ENCODE measurements at places on chromosomes 4 and X.

DNA sequence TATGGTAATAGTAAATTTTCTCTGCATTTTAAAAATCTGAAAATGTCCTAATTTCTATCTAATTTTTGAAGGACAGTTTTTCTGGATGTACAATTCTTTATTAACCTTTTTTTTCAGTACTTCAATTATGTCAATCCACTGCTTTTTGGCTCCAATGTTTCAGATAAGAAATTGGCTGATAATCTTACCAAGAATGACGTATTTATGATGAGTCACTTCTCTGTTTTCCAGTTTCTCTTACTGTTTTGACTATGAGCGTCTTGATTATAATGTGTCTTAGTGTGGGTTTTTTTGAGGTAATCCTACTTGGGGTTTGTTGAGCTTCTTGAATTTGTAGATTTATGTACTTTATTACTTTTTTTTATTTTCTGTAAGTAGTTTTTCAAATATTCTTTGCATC is 47.2 kb downstream of the UGT2B11 start:
- no peak for DNase-seq

GRCh38 chrX:25015486-25016360 is at the start of gene ARX:
Gene ARX, minus strand, starts transcription at chrX:25015965. Its CDS starts 228 bp downstream, at chrX:25015737.
- no peak for DNase-seq

- DNase-seq: no peak
Measured at GRCh38 chr4:185534866-185535611, at the start of gene PDLIM3. Gene PDLIM3, minus strand, starts transcription at chr4:185535507. Its CDS starts 73 bp downstream, at chr4:185535434.

- no peak for DNase-seq
Measured at GRCh38 chr4:158090323-158090722, 82.5 kb downstream of the GASK1B start.

DNA sequence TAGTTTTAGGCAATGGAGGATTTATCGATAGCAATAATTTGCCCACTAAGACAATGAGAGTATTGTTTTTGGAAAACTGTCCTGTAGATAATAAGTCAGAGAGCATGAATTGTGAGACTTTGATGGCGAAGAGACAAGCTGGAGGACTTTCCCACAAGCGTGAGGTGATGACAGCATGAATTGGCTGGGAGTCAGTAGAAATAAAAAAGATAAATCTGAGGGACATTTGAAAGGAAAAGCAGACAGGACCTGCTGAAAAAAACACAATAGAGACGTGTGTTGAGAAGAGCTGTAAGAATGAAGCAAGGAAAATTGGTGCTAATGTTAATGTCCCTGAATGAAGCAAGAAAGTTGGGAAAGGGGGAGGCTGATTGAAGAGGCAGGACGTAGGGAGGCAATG is 233.5 kb downstream of the DCTD start:
- no peak for DNase-seq

GRCh38 chrX:111375747-111376146 is 36.2 kb downstream of the DCX start:
- no peak for DNase-seq

GRCh38 chr4:85370400-85371032 is 104.4 kb upstream of the ARHGAP24 start:
- DNase-seq: no peak

- DNase-seq: no peak
Measured at GRCh38 chr4:87192145-87192919, 28.1 kb downstream of the KLHL8 start.

DNA sequence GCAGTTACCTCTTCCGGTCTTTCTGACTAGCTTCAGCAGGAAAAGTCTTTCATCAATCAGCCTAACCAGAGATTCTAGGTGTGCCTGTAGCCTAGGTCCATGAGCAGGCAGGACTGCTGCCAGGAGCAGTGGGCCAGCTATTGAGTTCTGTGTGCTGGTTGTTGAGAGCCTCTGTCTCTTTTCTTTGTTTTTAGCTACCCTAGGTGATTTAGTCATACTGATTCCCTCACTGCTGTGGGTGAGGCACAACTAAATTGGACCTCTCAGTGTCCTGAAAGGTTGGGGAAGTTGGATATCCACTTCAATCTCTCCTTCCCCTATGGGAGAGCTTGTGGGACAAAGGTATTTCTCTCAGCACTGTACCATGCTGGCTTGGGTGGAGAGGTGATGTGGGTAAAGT is 354.9 kb downstream of the GPAT3 start:
- no peak for DNase-seq

DNA sequence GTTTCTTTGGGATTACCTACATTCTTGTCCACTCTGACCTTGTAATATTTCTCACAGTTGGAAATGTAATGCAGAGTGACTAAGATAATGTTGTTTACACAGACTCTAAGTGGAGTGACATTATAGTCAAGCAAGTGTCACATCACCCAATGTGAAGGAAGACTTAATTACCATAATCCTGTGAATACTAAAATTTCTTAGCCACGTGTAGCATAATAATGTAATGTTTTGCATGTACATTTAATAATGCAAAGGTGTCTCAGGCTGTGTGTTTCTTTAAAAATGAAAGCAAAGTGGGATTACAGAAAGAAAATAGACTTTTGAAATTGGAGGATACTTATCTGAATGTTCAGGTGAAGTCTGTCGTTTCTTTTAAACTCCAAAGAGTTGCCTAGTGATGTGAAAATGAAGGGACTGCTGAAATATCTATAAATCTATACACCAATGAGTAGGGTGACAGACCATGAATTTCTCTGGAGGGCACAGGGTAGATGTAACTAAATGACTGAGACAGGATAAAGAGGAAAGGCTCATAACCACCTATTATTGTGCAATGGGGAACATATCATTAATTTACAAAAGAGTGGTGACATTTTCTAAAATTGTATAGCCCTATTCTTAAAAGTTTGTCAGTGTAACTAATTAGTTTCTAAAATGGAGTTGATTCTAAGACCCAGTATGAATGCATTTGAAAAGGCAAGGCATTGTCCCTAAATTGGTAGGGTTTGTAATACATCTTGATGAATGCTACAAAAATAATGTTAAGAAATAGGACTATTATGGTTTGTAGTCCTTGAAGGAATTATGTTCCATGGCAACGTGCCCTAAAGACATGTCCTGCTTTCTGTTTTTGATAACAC is 235.7 kb downstream of the DACH2 start:
- DNase-seq: no peak

GRCh38 chr4:39802005-39802404 is 104.1 kb downstream of the UBE2K start:
- no peak for DNase-seq

- no peak for DNase-seq
Measured at GRCh38 chr4:40311811-40312346, 23.3 kb upstream of the CHRNA9 start.

- DNase-seq: no peak
Measured at GRCh38 chrX:129750971-129751370, 12.2 kb downstream of the XPNPEP2 start.

DNA sequence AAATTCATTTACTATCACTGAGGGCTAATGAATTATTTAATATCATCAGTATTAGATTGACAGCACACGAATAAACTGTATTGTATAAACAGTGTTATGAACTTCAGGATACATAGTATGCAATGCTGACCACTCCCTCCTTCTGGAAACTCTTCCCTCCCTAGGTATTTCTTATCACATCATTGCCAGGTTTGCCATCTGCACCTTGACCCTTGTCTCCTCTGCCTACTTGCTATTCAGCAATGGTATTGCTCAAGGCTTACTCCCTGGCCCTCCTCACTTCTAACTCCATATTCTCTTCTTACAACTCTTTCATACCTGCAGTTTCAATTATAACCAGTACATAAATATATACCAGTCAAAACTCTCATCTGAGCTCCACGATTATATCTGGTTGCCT is 38.9 kb downstream of the ATP8A1 start:
- no peak for DNase-seq

- no peak for DNase-seq
Measured at GRCh38 chr4:970046-970745, 3.2 kb downstream of the DGKQ start.

GRCh38 chrX:47247999-47248320 is 15.2 kb downstream of the USP11 start:
- DNase-seq: no peak

DNA sequence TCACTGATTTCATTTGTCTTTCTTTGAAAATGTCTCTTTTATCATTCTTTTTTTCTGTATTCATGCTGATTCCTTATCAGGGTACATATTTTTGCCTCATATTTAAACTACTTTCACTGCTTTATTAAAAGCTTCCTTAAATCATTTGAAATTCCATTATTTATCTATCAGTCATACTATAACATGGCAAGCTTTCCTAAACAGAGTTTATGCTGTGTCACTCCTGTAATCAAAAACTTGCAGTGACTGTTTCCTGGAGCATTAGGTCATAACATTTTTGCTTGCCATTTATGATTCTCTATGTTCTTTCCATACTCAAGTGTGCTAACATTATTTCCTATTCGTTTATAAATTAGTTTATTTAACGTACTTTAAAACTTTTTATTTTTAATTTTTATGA is 203.7 kb downstream of the BMPR1B start:
- DNase-seq: no peak

GRCh38 chrX:9882669-9883446 is 84.3 kb upstream of the CLDN34 start:
- DNase-seq: no peak

- no peak for DNase-seq
Measured at GRCh38 chr4:112982680-112983079, 66.8 kb upstream of the ANK2 start.

GRCh38 chr4:7218686-7219085 is 26.3 kb downstream of the SORCS2 start:
- no peak for DNase-seq

- DNase-seq: no peak
Measured at GRCh38 chr4:101987623-101988243, 197.2 kb downstream of the BANK1 start.

DNA sequence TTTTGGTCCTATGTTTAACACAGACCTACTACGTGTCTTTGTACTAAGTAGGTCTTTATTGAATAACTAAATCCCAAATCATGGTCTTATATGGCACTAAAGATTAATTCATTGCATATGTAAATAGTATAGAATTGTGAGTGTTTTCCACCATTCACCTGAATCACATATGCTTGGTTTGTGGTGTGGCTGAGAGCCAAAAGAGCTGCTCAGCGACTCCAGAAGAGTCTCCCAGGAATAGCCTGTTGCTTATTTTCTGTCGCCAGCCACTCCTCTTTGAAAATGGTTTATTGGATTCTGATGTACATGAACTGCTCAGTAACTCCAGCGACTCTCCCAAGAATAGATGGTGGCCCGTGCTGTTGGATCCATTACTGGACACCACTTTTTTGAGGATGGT is 184.5 kb downstream of the CLCN4 start:
- no peak for DNase-seq

- no peak for DNase-seq
Measured at GRCh38 chr4:26723216-26723615, 137.4 kb upstream of the STIM2 start.

- DNase-seq: no peak
Measured at GRCh38 chrX:10529344-10529743, 91.0 kb downstream of the MID1 start.

DNA sequence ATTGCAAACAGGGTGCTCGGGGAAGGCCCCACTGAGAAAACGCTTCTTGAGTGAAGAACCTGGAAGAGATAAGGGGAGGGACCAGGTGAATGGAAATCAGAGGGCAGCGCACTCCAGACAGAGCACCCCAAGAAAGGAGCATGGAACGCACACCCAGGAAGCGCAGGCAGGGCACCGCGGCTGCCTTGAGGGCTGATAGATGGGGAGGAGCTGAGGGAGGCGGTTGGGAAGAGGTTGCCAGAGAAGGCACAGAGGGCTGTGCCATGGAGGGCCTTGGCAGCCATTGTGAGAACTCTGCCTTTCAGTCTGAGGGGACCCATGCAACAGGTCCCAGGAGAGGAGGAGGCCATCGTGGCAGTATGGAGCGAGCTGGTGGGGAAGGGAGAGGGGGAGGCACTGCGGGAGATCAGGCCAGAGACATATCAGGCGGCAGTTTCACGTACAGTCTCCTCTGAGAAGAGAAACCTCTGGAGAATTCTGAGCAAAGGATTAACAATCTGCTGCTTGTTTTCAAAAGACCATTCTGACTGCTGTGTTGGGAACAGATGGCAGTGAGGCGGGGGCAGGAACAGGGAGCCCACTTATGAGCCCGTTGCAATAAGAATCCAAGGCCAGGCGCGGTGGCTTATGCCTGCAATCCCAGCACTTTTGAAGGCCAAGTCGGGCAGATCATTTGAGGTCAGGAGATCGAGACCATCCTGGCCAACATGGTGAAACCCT is 83.7 kb downstream of the PCYT1B start:
- no peak for DNase-seq

- no peak for DNase-seq
Measured at GRCh38 chrX:82134378-82134777, 932.5 kb downstream of the SH3BGRL start.

GRCh38 chrX:103688946-103689345 is 2.4 kb upstream of the MORF4L2 start:
- DNase-seq: no peak

DNA sequence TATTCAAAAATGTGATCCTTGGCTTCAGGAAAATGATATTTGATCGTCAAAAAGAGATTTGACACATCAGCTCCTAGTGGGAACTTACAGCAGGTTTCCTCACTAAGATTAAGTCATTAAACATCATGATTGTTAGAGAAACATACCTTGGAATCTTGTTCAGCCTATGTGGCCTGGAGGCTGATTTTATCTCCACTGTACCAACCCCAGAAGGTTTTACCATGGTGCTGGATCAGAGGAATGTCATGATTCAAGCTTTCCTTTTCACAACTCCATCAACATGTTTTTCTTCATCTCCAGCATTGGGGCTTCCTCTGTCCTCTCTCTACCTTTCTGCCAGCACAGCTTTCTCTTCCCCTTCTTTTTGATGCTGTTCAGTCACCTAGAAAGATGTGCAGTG is 68.4 kb upstream of the MID1IP1 start:
- no peak for DNase-seq

GRCh38 chr4:176422511-176422910 is 102.7 kb downstream of the SPCS3 start:
- no peak for DNase-seq

DNA sequence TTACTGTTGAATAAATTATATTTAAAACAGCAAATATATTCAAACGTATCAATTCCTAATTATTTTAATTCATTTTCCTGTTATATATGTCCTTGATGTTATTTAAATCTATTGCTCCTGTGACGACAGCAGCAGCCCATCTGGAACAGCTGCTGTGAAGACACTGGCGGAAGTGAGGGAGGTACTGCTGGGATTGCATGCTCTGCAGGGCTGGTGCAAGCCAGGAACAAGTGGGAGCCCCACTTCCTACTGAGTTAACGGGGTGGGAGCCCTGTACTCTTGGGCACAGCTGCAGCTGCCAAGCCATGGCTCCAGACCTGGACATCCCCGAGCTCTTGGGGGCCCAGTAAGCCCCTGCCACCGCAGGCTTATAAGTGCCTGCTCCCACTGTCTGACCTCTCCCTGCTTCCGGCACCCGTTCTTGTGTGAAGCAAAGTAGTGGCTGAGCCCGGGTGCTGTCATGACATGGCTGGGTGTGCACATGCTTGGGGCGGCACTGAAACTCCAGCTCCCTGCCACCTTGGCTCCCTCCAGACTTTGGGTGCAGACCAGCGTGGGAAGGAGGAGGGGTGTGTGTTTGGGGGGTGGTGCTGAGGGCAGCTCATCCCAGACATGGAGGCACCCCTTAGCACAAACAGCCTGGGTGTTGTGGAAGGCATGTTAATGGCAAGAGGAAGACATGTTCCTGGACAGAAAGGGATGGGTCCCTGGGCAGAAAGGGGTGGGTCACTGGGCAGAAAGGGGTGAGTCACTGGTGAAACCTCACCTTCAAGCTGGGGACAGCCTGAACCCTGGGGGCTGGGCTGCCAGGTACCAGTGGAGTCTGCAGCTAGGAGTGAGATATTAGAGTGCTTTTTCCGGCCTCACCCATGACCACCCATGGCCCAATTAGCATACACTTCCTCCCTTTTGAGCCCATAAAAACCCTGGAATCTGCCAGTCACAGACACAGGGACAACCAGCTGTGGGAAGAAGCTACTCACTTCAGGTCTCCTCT is 1981.3 kb upstream of the IGFBP7 start:
- DNase-seq: no peak

All from activated T-cell treated with anti-CD3 and anti-CD28 coated beads for 1 hour (primary cell).